ENCODE measurements at places on chromosomes 13 and 19.

DNA sequence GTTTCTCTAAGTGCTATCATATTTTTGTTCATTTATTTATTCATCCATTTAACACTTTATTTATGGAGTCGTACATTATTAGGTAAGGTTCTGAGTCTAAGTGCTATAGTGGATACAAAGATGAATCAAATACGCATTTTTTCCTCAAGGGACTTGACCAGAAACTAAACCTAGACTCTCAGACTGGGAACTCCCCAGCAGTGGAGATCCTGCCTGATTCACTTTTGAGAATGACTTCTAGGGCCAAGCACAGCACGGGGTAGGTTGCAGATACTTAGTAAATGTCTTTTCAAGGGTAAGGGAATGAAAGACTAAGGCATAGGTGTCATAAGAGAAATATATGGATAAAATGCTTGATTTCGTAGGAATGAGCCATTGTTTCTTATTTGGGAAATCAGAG is 7.2 kb downstream of the DNAJC15 start:
- DNase-seq: no peak

DNA sequence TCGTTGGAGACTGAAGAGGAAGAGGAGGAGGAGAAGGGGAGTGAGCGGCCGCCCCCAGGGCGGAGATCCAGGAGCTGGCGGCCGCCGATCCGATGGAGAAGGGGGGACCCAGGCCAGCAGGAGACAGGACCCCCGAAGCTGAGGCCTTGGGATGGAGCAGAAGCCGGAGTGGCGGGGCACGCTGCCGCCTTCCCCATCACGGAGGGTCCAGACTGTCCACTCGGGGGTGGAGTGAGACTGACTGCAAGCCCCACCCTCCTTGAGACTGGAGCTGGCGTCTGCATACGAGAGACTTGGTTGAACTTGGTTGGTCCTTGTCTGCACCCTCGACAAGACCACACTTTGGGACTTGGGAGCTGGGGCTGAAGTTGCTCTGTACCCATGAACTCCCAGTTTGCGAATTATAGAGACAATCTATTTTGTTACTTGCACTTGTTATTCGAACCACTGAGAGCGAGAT is 1.8 kb downstream of the GADD45B start:
- no peak for DNase-seq

GRCh38 chr13:102935896-102936321 is 90.1 kb downstream of the ERCC5 start:
- no peak for DNase-seq

DNA sequence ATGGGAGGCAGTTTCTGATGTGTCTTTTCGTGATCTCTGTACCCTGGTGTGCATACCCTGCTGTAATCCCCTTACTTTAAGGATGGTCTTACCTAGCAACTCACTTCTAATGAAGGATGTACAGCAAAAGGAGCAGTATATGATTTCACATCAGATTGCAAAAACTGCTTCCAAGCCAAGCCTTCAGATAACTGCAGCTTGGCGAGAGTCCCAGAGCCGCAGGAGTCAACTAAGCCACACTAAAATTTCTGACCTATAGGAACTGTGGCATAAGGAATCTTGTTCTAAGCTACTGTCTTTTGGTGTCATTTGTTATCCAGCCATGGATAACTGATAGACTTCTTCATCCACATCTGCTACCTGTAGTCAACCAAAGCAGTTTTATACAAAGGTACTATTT is 496.7 kb downstream of the GPC6 start:
- no peak for DNase-seq

GRCh38 chr19:18493440-18494266 is 28.2 kb downstream of the ELL start:
- DNase-seq: no peak

DNA sequence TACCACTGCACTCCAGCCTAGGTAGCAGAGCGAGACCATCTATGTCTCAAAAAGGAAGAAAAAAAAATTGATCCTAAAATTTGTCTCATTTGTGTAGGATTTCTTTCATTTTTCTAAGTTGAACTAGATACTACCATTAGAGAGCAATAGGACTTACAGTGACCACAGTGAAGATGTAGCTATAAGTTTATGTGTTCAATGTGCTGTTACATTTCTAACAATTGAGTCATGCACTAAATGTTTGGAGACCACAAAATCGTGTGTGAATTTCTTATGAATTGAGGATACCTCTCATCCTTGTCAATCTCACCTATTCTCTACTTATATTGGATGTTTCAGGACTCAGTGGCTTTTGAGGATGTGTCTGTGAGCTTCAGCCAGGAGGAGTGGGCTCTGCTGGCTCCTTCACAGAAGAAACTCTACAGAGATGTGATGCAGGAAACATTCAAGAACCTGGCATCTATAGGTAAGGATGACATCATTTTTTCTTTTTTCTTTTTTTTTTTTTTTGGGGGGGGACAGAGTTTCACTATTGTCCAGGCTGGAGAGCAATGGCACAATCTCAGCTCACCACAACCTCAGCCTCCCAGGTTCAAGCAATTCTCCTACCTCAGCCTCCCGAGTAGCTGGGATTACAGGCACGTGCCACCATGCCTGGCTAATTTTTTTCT is 12.8 kb downstream of the ZNF791 start:
- no peak for DNase-seq

DNA sequence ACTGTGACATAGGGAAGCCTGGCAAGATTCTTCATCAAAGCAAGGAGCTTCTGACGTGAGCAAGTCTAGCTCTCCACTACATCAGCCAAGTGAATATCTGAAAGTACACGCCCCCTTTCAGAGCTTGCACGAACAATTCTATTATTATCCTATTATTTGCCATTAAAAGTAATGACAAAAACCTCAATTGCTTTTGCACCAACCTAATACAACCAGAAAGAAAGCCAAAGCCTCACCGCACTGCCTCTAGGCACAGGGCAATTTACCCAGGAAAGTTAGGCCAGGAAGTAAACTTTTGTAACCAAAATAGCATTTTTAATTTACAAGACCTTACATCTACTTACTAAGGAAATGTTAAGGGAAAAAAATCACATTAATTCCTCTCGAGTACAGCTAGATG is 41.2 kb downstream of the LATS2 start:
- DNase-seq: no peak

- DNase-seq: no peak
Measured at GRCh38 chr13:45718063-45718462, 15.9 kb downstream of the CBY2 start.

DNA sequence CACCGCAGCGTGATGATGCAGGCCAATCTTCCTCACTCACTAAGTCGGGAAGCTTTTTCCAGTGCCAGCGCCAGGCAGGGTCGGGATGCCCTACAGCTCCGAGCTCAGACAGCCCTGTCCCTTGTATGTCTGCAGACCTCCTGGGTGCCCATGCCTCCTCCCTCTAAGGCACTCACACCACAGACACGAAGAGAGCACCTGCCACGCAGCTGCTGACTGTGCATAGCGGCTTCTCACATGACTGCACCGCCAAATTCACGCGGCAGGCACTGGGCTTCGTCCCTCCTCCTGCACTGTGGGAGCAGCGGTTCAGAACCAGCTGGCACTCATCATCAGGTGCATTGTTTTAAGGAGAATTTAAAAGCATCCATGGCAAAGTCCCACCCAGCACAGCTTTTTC is 88.1 kb downstream of the SLC7A1 start:
- DNase-seq: no peak

DNA sequence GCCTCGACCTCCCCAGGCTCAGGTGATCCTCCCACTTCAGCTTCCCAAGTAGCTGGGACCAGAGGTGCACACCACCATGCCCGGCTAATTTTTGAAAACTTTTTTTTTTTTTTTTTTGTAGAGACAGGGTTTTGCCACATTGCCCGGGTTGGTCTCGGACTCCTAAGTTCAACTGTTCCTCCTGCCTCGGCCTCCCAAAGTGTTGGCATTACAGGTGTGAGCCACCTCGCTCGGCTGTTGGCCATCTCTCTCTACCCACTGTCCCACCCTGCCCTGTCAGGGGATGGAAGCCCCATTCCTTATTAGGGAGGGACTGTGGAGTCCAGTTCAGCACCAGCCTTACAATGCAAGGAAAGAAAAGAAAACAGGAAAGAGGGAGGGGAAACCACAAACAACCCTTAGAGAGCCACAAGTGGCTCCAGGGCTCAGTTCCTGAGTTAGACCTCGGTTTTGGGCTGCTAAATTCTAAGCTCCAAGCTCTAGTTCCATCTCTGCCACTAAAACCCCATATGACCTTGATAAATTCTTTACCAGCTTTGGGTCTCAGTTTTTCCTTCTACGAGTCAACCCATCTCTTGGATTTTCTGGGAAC is 31.7 kb downstream of the ACTL9 start:
- no peak for DNase-seq

DNA sequence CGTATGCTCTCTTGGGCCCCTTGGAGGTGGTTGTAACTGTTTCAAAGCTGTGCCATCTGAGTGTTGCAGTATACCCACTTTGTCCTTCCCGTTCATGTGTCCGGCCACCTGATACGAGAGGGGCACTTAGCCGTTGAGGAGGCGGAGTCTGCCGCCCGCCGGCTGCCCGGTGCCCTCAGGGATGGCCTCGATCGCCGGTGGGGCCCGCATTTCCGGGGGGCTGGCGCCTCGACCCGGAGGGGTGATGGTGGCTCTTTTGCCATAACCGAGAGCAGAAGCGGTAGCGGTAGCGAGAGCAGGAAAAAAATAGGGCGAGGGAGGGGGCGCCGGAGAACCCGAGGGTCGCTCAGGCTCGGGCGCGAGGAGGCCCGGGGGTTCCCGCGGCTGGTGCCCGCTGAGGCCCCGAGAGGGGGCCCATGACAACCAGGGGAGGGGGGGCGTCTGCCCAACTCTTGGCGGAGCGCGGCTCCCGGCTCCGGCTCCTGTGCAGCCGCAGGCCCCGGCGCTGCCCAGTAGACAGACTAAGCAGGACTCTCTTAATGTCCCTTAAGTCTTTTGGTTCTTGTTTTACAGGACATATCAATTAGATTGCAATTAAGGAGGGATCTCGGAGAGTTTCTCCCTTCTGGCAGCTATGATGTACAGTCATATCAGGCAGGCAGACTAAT is 342.7 kb upstream of the SGCG start:
- no peak for DNase-seq

DNA sequence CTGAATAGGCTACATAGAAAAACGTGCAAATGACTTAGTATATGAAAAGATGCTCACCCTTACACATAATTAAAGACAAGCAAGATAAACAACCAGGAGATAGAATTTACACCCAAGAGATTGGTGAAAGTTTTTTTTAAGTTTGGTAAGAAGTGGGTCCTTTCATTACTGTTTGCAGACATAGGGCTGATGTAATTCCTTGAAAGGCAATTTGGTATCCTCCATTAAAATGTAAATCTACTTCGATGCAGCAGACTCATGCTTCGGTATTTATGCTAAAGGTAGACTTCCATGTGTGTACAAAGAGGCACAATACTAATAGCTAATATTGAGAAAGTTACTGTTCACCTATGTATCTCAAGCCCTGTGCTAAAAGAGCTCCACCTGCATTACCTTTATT is 33.5 kb downstream of the CNMD start:
- DNase-seq: no peak

DNA sequence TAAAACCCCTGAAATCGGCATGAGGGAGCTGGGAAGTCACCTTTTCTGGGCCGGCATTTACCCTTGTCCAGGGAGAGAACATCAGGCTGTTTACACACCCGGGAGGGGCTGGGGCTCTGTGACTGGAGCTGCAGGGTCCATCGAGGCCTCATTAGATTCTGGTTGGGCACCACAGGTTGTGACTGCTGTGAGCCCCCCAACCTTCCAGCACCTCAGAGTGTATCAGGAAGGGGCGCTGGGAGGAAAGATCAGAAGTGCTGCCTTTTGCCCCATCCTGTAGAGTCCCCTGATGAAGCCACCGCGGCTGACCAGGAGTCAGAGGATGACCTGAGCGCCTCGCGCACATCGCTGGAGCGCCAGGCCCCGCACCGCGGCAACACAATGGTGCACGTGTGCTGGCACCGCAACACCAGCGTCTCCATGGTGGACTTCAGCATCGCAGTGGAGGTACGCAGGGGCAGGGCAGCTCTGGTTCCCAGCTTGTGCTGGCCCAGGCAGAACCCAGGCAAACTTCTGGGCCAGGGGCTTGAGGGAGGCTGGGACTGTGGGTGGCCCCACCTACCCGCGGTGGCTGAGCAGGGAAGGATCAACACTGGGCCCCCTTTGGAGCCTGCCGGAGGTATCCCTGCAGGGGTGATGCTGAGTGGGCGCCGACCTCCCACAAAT is 136.4 kb downstream of the STK24 start:
- no peak for DNase-seq

DNA sequence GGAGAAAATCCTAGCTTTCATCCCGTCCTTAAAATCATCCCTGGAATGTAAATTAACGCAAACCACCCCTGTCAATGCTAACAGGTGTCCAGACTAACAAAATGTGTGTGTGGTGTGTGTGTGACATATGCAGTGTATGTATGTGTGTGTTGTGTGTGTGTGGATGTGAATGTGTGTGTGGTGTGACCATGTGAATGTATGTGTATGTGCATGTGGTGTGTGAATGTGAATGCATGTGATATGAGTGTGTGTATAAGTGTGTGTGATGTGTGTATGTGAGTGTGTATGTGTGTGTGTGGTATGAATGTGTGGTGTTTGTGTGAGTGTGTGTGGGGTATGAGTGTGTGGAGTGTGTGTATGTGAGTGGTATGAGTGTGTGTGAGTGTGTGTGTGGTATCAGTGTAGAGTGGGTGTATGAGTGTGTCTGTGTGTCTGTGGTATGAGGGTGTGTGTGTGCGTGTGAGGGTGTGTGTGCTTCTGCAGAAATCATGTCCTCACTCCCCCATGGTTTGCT is 190.8 kb downstream of the TEX29 start:
- DNase-seq: no peak

DNA sequence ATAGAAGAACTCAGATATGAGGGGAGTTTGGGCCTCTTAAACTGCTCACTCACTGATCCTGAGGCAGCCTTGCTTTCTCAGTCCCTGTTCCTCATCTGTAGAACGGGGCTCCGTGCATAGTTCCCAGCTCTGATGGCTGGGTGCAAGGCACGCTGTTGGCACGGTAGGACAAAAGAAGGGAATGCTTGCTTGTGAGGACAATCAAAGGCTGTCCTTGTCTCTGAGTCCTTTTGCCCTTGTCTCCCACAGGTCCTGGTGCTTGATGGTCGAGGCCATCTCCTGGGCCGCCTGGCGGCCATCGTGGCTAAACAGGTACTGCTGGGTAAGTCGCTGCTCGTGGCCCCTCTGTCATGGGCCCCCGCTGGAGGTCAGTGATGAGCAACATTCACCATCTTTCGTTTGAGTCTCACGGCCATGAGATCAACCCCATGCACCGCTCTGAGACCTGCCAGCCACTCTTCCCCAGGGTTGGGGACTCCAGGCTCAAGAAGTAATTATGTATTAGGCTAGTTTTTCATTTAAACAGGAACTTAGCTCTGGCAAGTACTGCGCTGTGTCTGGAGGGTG is 2.3 kb downstream of the RPL13A start:
- no peak for DNase-seq

- DNase-seq: no peak
Measured at GRCh38 chr13:100602493-100603111, 14.0 kb upstream of the GGACT start.

- no peak for DNase-seq
Measured at GRCh38 chr13:95221971-95222732, 79.1 kb downstream of the ABCC4 start.

DNA sequence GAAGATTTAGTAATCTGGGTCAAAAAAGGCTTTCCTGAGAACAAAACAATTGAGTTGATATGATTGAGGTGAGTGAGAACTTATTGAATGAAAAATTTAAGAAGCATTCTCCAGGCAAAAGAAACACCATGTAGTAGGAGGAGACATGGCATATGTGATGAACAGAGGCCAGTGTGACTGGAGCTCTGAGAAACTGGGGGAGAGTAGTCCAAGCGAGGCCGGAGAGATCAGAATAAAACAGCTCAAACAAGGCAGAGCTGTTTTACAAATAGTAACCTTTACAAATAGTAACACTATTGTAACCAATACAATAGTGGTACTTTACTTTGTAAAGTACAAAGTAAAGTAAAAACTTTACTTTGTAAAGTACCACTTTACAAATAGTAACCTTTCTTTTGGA is 1159.1 kb downstream of the PCDH9 start:
- no peak for DNase-seq
